Fibroblast of skin of left quadriceps (primary cell): ENCODE measurements at places on chromosomes 4 and X.

GRCh38 chrX:95893636-95894035 is 791.0 kb upstream of the DIAPH2 start:
- peak; percentile 4 for DNase-seq

DNA sequence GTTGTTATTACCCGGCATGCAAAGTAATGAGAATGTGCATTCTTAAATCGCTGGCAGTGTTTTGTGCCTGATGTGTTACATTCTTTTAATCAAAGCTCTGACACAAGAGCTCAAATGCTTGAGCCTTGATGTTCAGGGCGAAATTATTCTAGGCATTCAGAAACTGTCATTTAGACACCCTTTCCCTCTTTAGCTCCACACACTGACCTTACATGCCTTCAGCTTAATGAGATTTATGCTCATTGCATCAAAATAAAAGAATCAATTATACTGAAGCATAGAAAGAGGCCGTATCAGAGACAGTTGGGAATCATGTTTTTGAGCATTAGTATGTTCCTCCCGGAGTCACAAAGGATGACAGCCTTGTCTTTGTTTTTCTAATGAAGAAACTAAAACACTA is 56.7 kb downstream of the FAM114A1 start:
- DNase-seq = no peak

DNA sequence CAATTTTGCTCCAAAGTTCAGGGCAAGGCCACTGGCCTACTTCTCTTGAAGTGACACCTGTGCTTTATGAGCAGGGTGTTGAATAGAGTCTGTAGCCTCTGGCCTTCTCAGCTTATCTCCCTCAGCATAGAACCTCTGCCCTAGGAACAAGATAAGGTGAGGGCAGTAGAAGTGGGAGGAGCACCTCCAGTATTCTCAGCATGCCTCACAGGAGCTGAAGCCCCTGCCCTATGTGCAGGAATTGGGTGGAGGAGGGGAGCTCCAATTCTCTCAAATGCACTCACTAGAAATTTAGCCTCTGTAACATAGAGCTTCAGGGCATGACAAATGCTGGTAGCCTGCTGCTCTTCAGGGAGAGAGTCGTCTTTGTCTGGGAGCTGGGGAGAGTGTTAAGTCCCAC is 479.3 kb downstream of the IL1RAPL1 start:
- DNase-seq = no peak

DNA sequence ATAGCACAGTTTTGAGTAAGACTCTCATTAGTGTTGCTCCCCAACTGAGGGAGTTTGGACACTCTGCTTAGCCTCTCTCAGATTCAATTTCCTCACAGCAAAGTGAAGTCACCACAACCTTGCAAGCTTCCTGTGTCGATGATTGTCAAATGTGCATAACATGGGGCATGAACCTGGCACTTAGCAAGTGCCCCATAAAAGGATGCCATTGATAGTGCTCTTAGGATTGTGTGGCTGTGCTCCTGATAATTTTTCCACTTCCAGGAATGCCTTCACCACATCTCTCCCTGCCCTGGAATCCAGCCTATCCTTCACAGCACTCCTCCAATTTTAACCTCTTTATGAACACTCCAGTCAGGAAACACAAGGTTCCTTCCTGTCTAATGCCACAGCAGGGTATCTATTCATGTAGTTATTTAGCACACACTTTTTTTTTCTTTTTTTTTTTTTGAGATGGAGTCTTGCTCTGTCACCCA is 309.4 kb downstream of the PPP3CA start:
- no peak for DNase-seq

DNA sequence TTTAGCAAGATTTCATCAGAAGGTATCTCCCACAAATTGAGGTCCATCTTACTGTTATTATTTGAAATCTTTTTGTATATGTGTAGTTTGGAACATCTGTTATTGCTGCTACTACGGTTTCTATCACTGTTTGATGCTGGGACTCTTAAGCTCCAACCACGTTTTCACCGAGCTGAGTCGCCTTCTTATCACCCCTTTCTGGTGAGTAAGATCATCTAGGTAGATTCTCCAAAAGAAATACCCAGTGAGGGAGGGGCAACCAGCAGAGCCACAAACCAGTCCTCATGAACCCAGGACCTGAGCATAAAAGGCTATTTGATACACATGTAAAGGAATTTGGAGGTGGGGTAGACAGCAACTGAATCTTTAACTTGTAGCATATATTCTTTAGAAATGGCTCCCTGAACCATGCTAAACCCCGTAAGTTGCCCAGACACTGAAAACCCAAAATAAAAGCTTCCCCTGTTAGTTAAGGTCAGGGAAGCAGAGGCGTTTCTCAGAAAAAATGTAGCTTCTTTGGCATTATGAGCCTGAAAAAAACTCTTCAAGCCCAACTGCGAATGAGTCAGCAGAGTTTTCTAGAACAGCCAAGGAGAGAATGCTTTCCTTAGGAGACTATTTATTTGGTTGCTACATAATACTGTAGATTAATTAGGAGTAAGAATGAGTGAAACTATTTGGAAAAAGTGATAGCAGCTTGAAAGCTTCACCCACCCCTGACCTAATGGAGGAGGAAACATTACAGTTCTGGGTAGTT is 53.8 kb upstream of the ATXN3L start:
- DNase-seq = peak; percentile 37

DNA sequence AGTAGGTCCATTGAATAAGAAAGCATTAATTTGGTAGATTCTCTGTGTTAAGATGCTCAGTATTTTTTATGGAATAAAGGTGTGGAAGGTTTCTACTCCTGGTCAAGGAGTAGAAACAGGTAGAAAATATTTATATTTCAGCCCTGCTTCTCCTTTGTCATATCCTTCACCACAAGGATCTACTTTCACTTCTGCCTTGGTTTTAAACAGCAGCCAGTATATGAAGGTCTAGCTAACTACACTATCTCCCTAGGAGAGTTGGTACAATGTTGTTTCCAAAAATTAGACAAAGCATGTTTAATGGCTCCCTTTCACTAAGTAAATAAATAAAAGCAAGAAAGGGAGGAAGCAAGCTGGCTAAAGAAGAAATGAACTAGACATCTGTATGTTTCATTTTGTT is 44.6 kb upstream of the GYPA start:
- DNase-seq = no peak

- peak; percentile 62 for DNase-seq
Observed at GRCh38 chr4:122830426-122831095, 3.9 kb downstream of the FGF2 start.

- no peak for DNase-seq
Observed at GRCh38 chr4:107870916-107871786, 46.4 kb downstream of the SGMS2 start.

- DNase-seq = no peak
Observed at GRCh38 chr4:7199129-7199725, 6.9 kb downstream of the SORCS2 start.

GRCh38 chrX:49172280-49172780 is 632 bp downstream of the PLP2 start:
- no peak for DNase-seq

GRCh38 chr4:92714640-92715039 is 410.9 kb downstream of the GRID2 start:
- no peak for DNase-seq
